ENCODE measurements at places on chromosomes 6 and 20.

DNA sequence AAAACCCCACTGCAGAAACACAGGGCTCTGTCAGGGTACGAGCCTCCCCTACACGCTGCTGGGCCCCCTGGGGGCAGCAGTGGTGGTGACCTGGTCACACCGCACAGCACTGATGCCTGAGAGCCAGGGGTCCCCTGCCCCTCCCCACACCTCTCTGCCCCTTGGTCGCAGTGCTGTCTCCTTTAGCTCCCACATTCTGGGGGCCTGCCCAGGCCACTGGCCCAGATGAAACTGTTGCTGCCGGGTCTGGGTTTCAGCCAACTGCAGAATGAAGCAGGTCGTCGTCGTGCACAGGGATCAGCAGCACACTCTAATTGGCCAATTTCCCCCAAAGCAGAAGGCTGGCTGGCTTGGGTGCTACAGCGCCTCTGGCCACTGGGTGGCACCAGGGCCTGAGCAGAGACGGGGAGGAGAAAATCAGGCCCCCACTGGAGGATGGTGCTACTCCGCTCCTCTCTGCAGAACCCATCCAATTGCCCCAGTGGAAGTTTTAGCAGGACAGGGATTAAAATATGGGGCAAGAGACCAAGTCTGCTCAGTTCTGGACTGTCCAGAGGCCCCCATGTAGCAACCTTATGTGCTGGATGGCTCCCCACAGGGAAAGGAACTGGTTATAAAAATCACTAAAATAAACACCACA, 26.1 kb downstream of the DIDO1 start:
- DNase-seq: peak; percentile 79

DNA sequence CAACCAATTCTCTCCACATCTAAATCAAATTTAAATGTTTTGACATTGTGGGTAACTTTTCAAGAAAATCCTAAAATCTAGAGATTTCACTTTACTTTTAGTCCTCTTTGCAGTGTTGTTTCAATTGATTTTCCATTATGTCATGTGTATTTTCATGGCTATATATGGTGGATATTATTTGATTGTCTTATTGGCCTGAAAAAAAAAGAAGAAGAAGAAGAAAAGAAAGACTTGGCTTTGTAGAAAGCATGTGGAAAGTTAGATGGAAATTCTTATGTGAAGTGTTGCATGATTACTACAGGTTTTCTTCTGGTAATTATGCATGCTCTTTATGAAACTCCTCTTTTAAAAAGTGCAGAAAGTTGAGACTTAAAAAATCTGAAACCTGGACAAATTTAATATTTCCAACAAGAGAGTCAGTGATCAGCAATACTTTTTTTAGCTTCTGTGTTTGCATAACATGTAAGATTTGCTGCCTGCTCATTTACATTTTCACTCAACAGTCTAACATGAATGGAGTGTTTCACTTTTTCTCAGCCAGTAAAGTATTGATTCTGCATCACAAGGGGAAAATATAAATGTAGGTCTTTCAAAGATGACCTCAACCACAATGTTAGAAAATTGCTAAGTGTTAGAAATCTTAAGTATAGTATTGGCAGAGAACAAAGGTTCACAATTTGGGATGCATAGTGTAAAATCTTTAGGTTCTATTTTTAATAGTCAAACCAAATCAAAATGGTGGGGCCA, 438.7 kb downstream of the BCKDHB start:
- DNase-seq: no peak

GRCh38 chr6:143180826-143181225, 120.1 kb downstream of the AIG1 start:
- no peak for DNase-seq

DNA sequence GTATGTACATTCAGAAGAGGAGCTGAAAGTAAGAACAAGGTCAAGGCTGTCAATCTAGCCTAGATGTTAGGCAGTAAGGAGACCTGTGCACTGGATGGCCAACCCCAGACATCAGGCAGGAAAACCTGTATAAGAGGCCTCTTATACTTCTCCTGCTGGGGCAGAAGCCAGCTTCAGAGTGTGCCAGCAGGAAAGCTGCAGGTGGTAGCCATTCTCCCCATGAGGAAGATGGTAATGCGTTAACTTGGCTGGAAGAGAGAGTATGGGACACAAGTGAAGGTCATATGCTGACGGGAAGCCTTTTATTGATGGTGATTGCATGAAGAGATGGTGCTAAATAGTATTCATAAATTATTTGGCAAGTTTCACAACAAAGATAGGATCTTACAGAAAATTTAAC, 20.6 kb downstream of the NHLRC1 start:
- DNase-seq: no peak

GRCh38 chr20:63950701-63951397, 5.4 kb downstream of the UCKL1 start:
- DNase-seq: no peak

- DNase-seq: no peak
These were observed 25.9 kb downstream of the EDEM2 start for GRCh38 chr20:35121186-35121585.

DNA sequence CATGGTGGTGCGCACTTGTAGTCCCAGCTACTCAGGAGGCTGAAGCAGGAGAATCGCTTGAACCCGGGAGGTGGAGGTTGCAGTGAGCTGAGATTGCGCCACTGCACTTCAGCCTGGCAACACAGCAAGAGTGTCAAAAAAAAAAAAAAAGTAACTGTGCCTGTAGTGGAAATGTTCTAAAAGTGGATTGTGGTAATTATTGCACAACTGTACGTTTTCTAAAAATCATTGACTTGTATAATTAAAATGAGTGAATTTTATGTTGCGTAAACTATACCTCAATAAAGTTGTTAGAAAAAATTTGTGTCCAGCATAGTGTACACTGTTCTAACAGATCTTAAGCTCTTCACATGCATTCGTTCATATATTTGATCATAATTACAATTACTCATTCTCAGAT, 5.5 kb downstream of the SEC23B start:
- no peak for DNase-seq

GRCh38 chr20:8654486-8654885, 414.4 kb upstream of the PLCB4 start:
- DNase-seq: no peak

DNA sequence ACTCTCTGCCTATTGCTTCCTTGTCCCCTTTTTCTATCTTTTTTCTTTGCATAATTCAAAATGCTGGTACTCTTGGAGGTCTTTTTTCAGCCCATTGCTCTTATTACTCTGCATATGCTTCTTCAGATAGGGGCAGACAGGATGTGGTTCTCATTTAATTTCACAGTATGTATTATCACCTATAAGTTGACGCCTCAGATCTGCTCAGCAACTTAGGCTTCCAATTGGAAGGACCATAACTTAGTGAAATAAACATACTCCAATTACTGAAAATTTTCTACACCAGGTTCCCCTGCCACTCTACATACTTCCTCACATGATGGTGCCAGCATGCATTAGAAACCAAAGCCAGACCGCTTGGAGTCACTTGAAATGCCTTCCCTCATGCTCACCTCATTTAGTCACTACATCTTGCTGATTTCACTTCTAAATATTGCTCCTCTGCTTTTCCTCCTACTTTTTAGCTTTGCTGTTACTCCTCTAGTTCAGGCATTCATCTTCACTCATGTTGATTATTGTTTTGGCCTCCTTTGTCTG, 34.5 kb upstream of the AHI1 start:
- DNase-seq: no peak

GRCh38 chr6:34852406-34853085, 35.3 kb downstream of the TAF11 start:
- DNase-seq: no peak

DNA sequence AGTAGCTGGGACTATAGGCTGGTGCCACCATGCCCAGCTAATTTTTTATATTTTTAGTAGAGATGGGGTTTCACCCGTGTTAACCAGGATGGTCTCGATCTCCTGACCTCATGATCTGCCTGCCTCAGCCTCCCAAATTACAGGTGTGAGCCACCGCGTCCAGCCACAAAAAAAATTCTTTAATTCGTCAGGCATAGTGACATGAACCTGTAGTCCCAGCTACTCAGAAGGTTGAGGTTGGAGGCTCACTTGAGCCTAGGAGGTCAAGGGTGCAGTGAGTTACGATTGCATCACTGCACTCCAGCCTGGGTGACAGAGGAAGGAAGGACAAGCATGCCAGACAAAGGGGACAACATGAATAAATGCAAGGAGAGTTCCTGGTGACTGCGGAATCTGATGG, 19.5 kb upstream of the ASXL1 start:
- no peak for DNase-seq

- no peak for DNase-seq
These were observed 40.9 kb upstream of the ADTRP start for GRCh38 chr6:11819486-11819885.

DNA sequence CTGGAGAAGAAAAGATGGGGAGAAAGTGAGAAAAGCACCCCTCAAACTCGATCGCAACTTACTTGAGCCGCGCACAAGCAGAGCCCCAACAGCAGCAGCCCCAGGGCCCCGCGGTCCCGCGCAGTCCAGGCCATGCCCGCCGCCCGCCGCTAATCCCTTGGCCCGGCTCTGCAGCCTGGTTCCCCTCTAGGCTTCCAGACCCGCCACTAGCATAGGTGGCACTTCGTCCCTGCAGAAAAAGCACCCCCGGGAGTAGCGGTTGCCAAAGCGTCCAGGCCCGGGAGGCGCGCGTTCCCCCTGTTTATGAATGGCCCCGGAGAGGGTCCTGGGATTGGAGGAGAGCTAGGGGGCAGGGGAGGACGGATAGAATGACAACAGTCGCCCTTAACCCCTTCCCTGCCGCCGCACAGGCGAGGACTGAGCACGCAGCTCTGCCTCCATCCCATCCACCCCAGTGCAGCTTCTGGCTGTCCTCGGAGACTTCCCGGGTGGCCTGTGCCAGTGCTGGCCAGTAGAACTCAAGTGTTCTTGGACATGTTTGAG, 19.9 kb downstream of the COL9A1 start:
- no peak for DNase-seq

- DNase-seq: no peak
These were observed 4.5 kb upstream of the ENTPD6 start for GRCh38 chr20:25191051-25191450.

GRCh38 chr20:21571841-21572690, 58.2 kb upstream of the NKX2-2 start:
- DNase-seq: no peak

GRCh38 chr6:75374961-75375400, 90.4 kb upstream of the TMEM30A start:
- DNase-seq: no peak

GRCh38 chr20:50582092-50582491, 71.9 kb downstream of the PTPN1 start:
- no peak for DNase-seq

GRCh38 chr20:49656304-49656703, 57.4 kb downstream of the B4GALT5 start:
- DNase-seq: no peak

- DNase-seq: peak; percentile 21
These were observed 2.5 kb upstream of the PTPRT start for GRCh38 chr20:43191946-43192863.

- DNase-seq: no peak
These were observed 29.3 kb upstream of the ARMH2 start for GRCh38 chr6:24827970-24828369.

GRCh38 chr6:119113961-119114360, 35.5 kb upstream of the FAM184A start:
- DNase-seq: no peak

- DNase-seq: no peak
These were observed 2.8 kb upstream of the LBP start for GRCh38 chr20:38343311-38344106.

GRCh38 chr20:11776687-11777086, 141.0 kb upstream of the BTBD3 start:
- no peak for DNase-seq

DNA sequence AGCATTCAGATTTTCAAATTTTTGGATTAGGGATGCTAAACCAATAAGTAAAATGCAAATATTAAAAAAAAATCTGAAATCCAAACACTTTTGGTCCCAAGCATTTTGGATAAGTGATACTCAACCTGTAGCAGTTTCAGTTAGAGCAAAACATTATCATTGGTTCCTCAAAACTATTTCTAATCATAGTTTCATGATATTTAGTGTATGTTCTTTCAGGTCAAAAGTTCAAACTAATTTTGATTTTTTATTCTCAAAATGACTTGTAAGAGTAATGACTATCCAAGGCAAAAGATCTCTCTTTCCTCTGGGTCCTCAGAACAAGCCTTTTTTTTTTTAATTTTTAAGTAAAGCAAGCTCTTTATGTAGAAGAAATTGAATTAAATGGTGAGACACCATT, 64.0 kb upstream of the TFB1M start:
- no peak for DNase-seq

GRCh38 chr6:165728216-165728615, 65.2 kb upstream of the PDE10A start:
- no peak for DNase-seq

DNA sequence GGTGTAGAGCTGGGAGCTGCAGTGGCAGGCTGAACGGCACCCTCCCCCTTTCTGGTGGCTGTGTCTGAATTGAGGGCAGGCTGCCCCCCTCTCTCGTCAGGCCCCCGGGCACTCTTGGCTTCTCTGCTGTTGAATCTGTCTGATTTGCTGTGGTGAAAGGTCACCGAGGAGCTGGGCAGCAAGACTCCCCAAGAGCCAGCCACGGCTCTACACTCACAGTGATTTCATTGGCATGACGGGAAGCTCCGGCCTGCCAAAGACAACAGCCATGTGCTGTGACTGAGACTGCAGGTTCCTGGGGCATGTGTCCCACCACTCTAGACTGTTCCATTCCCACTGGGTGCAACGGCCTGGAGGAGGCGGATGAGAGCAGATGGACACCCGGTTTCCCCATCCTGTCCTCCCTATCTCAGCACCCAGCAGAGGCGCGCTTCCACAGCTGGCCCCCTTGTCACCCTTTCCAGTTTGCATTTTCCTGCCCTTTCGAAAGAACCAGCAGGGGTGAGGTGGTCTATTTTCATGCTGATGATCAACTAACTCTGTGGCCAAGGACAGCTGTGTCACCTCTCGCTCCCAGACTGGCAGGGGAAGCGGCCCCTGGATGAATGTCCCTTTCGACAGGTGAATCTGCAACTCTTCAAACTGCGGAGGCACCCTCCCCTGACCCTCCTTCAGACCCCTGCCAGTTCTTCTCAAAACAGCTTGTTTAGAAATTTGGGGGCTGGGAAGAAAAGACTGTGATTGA, 2.2 kb downstream of the APCDD1L start:
- no peak for DNase-seq

GRCh38 chr6:71481011-71481410, 192.4 kb downstream of the OGFRL1 start:
- no peak for DNase-seq

DNA sequence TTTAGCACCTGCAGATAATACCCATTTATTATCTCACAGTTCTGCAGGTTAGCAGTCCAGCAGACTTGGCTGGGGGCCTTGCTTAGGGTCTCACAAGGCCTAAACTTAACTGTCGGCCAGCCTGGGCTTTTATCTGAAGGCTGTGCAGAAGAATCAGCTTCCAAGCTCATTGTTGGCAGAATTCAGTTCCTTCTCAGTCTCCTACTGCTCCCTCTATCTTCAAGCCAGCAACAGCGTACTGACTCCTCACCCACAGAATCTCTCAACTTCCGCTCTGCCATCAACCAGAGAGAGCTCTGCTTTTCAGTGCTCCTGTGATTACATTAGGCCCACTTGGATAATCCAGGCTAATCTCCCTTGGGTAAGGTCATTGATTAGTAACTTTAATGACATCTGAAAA, 30.2 kb upstream of the NHSL1 start:
- no peak for DNase-seq
